Activated CD4-positive, alpha-beta memory T cell treated with anti-CD3 and anti-CD28 coated beads for 36 hours (primary cell): ENCODE measurements at places on chromosomes 2 and 18. TPM values are rescaled to one million over a fixed set of nuclear protein-coding genes. Genes with fewer than 3 reads are reported as not detected.

- DNase-seq, result no peak
Observed at GRCh38 chr18:22191923-22192322, 22.5 kb downstream of the GATA6 start.

- DNase-seq, result no peak
Observed at GRCh38 chr2:51025906-51026555, 5.9 kb downstream of the NRXN1 start.

The CUL3 gene
- total RNA-seq, result 79.5 TPM

The SPEG gene
- 1.1 TPM for total RNA-seq

- no peak for DNase-seq
Observed at GRCh38 chr2:69582582-69583176, 60.9 kb downstream of the AAK1 start.

DNA sequence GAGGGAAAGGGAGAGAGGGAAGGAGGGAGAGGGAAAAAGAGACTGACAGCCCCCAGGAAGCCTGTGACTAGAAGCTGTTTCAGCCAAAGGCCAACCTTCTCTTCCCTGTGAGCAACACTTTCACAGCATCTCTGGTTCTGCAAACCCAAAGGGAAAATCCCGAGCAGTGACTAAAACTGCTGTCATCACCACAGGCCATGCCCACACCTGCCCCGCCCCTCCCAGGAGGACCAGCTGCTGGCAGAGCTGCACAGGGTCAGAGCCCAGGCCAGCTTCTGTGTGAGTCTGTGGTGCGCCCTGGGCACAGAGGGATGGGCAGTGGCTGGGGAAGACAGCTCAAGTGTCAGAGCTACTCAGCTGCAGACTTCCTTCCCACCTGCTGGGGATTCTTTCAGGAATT is 64.9 kb upstream of the OTOS start:
- peak; percentile 85 for DNase-seq

GRCh38 chr2:141103216-141103615 is 1027.6 kb downstream of the LRP1B start:
- no peak for DNase-seq

DNA sequence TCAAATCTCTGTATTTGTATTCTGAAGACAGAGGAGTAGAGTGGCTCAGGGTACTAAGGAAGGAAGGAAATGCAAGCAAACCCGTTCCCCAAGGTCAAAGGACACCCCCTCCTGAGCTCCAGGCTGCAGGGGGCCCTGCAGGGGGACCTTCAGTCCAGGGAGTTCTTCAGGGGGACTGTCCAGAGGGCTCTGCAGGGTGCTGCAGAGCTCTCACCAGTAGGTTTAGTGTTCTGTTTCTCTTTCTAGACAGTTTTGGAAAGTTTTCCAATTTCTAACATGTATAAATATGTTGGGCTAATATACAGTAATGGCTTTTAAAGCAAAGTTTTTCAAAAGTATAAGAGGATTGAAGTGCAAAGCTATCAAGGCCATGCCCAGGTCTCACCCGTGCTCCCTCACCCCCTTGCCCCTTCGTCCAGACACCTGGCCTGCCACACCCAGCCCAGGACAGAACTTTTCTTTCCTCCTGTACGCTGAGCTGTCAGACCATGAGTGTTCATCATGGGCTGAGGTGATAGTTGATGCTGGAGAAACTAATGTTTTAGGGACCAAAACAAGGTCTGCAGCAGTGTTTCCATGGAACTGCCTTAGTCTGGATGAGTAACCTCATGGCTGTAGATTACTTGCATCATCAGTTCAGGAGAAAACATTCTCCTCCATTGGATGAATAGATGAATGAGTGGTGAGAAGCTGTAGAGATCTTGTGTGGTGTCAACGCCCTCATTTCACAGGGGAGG is 134.2 kb downstream of the GLI2 start:
- no peak for DNase-seq

- peak; percentile 15 for DNase-seq
Observed at GRCh38 chr18:50559752-50560680, at the start of gene MAPK4. Gene MAPK4, plus strand, starts transcription at chr18:50560087. Its CDS starts 103,872 bp downstream, at chr18:50663959.

The VSNL1 gene
- total RNA-seq, result not detected
